RWPE2 (cell line): ENCODE measurements at places on chromosomes 16 and 17.

DNA sequence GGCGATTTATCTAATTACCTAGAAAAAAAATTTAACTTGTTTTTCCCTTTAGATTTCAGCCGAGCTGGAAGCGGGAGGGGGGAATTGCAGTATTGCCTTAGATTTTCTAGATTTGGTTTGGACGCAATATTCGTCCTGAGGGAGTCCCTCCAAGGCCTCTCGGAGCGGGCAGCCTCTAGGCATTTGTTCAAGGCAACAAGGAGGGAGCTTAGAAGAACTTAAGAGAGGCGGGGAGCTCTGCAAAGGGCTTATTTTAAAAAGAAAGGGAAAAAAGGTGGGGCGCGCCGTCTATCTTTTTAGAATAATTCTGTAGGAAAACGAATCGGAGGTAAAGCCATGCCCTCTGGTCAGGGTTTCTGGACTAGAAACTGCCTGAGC lies 407 bp upstream of the TMEM94 start:
- DNase-seq, result no peak

DNA sequence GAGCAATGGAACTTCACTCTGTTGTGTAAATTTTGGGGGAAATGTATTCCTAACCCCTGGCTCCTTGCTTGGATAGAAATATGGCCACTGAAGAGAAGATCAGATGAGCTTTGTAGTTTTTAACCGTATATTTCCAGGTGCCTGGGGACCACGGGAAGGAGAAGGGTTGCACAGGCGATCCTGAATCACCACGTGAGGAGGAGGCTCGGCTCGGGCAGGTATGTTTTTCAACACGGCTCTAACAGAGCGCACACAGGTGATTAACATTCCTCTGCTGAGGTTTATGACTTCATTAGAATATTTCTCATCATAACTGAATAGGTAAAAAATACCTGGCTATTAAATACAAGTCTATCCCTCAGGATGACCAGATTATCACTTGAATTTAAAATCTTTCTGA lies 495.0 kb upstream of the ZFHX3 start:
- no peak for DNase-seq

- DNase-seq, result no peak
Observed at GRCh38 chr17:2271985-2272702, 31.4 kb downstream of the SMG6 start.

DNA sequence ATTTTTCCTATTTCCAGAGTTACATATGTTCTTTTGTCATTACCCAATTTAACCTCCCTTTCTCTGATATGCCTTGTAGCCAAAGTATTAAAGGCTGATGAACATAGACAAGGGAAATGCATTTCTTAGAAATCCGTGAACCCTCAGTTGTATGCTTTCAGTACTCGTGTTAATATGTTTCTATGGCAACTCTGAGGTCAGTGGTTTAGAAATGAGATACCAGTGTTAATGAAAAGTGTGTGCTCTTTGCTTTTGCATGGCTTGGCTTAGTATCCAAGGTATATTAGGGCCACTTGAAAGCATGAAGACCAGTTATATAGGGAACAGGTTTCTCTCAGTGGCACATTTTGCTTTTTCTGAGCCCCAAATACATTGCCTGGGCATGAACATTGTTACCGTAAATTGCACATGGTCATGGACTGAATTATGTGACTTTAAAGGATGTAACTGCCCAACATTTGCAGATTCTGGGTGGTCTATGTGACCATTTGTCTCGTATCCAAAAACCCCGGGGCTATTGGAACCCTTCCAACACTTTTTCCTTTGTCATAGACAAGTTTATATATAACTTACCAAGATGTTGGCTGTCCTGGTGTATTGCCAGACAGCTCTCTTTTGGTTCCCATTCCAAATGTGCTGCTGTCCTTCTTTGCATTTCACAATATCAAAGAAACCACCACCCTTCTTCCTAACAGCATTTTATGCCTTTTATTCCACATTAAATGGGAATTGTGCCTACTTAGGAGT lies 17.5 kb downstream of the ABHD15 start:
- no peak for DNase-seq

DNA sequence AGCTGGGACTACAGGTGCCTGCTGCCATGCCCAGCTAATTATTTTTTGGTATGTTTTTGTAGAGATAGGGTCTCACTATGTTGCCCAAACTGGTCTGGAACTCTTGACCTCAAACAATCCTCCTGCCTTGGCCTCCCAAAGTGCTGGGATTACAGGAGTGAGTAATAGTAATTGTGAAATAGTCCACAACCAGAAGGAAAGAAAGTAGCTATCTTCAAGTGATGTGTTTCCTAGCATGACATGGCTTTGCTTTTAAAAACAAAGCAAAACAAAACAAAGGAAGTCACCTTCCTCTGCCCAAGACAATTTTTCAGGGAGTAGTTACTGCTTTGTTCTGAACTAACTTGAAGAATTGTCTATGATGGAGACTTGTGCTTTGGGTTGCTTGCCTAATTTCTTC lies 27.0 kb downstream of the ATP6V0A1 start:
- DNase-seq, result no peak

DNA sequence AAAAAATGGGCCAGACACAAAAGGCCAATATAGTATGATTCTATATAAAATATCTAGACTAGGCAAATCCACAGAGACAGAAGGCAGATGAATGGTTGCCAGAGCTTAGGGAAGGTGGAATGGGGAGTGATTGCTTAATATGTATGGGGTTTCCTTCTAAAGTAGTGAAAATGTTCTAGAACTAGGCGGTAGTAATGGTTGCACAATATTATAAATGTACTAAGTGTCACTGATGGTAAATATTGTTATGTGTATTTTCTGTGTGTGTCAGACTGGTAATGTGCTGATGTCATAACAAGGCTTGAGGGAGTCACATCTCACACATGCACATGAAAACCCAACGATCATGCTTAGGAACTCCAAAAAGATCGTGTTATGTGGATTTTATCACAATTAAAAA lies 106.9 kb upstream of the SIAH1 start:
- DNase-seq, result no peak

DNA sequence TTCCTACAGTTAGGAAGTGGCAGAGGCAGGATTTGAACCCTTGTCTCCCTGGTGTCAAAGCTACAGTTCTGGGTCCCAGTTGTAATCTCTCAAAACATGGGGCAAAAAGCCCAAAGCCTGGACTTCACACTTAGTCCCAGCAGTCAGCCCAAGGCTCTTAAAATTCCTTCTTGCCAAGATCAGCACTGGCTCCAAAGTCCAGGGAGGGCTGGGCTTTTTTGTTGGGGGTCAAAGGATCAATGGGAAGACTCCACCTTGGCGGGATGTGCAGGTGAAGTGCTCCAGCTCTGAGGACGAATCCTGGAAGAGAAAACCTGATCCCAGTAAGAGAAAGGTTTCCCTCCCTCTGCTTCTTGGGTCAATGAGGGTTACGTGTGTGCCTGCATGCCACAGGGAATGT lies 195.5 kb downstream of the HAPSTR1 start:
- no peak for DNase-seq

DNA sequence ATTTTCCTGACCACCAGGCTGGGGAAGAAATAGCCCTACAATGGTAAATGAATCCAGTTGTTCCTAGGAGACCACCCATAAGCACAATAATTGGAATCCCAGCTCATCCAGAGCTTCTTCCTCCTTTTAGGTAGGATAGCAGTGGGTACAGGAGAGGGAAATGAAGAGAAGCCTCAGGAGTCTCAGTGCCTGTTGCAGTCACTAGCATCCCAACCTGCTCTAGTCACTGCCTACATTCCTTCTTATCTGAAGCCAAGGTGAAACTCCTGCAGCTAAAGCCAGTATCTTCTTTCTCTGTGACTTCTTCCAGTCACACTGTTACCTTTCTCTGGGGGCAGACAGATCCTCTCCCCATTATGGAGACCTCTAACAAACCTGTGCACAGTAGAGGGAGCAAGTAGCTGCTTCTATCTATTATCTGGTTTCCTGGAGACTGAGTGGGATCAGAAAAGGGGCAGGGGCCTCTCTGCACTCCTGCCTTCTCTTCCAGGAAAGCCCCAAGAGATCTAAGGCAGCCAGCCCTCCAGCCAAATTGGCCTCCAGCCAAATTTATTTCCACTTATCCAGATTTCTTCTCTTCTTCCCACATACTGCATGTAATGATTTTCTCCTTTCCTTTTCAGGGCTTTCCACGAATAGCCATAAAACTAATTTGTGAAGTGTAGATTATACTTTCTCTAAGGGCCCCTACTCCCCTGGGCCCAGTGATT lies 85.5 kb downstream of the SSH2 start:
- DNase-seq, result no peak

DNA sequence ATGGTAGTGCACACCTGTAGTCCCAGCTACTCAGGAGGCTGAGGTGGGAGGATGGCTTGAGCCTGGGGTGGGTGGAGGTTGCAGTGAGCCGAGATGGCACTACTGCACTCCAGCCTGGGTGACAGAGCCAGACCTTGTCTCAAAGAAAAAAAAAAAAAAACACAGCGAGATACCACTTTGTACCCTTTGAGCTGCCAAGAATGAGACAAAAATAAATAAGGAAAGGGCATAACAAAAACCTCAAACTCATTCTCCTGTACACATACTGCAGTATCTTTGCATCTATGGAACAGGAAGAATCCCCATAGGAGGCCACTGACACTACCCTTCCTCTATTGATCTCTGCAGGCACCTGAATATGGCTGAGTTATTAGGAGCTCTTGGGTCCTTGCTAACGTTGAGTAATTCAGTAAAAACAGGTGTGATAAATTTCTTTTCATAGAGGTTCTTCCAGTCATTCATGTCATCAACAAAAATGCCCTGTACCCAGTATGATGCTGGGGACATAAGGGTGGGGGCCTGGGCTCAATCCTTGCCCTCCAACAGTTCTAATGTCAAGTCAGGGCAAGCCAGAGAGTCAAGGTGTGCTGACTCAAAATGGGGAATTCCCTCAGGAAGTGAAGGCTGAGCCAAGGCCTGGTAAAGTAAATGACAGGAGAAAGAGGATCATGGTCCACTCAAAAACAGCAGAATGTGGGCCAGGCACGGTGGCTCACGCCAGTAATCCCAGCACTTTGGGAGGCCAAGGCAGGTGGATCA lies 26.9 kb downstream of the RANBP10 start:
- no peak for DNase-seq

DNA sequence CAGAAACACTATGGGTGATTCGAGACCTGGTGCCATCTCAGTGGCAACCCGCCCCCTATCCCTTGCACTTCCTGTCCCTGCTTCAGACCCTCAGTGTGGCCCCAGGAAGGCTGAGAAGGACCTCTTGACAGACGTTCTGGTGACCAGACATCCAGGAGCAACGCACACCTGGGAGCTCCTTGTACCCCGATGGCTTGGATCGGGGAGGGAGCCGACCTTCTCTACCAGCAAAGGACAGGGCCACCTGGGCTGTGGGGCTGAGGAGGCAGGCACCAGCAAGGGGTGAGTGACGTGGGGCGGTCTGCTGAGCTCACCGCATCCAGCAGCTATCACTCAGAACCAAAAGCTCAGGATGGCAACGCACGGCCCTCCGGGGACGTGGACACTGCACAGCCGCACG lies 27.2 kb downstream of the UNKL start:
- no peak for DNase-seq

GRCh38 chr16:17225541-17225940 lies 245.2 kb downstream of the XYLT1 start:
- no peak for DNase-seq

- DNase-seq, result no peak
Observed at GRCh38 chr17:54324813-54325212, 502.1 kb downstream of the KIF2B start.

DNA sequence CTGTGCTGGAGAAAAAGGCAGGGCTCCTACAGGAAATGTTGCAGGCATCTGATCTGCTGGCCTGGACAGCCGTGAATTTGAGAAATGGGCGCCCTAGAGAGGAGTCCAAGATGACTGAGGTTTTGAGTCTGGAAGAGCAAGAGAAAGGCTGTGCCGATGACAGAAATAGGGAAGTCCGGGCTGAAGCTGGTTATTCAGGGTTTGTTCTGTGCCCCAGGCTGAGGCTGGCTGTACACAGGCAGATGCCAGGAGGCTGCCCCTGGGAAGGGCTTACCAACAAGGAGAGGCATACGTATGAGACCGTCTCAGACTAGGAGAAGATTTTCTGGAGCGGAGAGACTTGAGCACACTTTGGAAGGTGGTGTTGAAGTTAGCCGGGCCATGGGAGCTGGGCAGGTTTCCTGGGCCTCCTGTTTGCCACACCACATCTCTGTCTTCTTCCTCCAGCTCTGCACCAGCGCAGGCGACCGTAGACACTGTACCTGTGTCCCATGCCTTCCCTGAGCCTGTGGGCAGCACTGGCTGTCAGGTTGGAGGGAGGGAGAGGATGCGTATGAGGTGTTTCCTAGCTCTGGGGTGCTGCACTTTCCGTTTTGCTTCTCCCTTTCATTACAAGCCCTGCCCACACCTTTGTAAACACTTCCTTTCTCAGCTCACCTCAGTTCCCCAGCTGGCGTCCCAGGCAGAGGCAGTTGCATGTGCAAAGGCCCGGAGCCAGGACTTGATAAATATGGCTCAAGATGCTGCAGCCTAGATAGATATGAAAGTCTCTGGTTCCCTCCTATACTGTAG lies 80.8 kb downstream of the SPECC1 start:
- DNase-seq, result no peak

GRCh38 chr17:33667671-33668070 lies 374.6 kb upstream of the ASIC2 start:
- DNase-seq, result no peak

GRCh38 chr17:64459284-64459747 lies 10.4 kb downstream of the MILR1 start:
- no peak for DNase-seq

GRCh38 chr16:2157480-2158261 lies 2.1 kb downstream of the TRAF7 start:
- DNase-seq, result no peak

- no peak for DNase-seq
Observed at GRCh38 chr17:27181935-27182334, 112.0 kb upstream of the WSB1 start.

GRCh38 chr16:64361753-64362152 lies 760.1 kb downstream of the CDH11 start:
- no peak for DNase-seq

- DNase-seq, result no peak
Observed at GRCh38 chr17:31660684-31661083, 198.4 kb downstream of the COPRS start.

- no peak for DNase-seq
Observed at GRCh38 chr17:48552466-48553189, 7.7 kb upstream of the HOXB2 start.

GRCh38 chr17:8922928-8923327 lies 42.6 kb downstream of the PIK3R5 start:
- DNase-seq, result no peak

DNA sequence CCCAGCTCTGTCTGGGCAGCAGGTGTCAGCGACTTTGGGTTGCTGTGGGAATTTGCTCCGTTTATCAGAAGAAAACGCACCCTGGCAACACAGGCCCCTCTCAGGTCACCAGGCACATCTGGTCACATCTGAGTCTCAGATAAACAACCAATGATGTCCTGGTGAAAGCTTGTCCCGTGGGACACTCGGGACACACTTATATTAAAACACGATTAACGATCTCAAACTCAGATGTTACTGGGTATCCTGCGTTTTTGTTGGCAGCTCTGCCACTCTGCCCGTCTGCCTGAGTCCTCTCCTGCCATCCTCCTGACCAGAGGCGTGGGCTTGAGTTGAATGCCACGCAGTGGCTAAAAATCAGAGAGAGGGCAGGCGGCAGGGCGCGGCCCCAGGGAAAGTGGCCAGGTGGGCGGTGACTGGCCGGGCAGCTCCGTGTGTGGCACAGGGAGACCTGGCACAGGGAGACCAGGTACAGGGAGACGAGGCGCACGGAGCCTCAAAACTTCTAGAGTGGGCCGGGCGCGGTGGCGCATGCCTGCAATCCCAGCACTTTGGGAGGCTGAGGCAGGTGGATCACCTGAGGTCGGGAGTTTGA lies 2.1 kb downstream of the SECTM1 start:
- DNase-seq, result no peak
